BE2C (cell line): ENCODE measurements at places on chromosomes 16 and 17.
A peak's percentile ranks its signal among the peaks of the same experiment; 100 is the strongest.

DNA sequence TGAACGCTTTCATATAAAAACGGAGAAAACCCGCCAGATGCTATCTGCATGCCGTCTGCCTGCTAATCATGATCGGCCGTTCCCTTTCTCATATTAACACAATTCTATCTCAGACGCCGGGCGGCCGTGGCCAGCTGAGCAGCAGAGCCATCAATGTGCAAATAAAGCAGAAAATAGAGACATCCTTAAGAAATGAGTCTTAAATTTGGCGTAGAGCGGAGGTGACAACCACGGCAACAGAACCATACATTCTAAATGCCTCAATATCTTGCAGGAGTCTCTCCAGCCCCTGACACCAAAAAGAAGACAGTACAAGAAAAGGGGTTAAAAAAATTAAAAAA, 2.7 kb upstream of the IRX5 start:
- DNase-seq, result no peak

DNA sequence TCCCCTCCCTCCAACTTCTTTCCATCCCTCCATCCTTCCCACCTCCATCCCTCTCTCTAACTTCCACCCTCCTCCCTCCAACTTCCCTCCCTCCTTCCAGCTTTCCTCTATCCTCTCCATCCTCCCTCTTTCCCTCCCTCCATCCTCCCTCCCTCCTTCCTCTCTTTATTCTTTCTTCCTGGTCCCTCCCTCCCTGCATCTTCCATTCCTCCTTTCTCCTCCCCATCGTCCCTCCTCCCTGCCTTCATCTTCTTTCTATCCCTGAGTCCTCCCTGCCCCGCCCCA, 11.8 kb downstream of the CACNG4 start:
- DNase-seq, result no peak

GRCh38 chr17:1226308-1226707, 43.9 kb upstream of the BHLHA9 start:
- DNase-seq, result no peak

DNA sequence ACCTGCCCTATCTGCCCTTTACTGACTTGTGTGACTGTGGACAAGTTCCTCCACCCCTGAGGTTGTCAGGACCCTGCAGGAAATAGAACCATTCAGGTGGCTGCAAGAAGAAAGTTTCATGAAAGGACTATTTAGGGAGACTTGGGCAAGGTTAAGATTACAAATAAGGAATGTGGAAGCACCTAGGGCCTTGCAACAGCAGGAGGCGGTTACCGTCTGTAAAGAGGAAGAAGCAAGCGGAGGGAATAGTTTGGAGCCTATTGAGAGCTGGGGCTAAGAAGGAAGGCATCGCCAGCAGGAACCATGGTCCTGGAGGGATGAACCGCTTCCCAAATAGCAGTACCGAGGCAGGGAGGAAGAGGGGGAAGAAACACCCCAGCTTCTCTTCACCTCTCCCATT, 132.4 kb downstream of the PRKCB start:
- no peak for DNase-seq

DNA sequence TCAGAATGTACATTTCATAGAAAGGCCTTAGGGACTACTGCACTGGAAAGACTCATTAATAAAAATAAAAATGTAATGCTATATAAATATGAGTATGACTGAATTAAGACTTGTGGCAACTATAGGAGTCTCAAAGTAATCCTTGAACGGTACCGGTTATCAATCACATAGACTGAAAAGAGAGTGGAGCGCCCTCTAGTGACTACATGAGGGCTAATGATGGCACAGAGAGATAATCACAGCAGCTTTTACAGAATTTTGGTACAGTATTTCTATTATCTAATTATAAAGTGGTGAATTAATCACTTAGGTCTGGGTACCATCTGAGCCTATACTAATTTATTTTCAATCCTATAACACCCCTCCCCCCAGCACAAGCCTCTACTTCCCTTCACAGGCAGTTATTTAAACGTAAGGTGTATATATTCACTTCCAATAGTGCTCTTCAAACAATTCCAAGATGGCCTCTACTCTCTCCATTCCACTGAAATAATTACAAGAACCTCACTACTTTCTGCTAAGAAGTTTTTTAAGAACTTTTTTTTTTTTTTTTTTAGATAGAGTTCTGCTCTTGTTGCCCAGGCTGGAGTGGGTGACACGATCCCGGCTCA, 40.7 kb upstream of the ANKFY1 start:
- peak; percentile 48 for DNase-seq

- DNase-seq, result no peak
These were observed 16.8 kb downstream of the ST6GALNAC2 start for GRCh38 chr17:76568811-76569221.

DNA sequence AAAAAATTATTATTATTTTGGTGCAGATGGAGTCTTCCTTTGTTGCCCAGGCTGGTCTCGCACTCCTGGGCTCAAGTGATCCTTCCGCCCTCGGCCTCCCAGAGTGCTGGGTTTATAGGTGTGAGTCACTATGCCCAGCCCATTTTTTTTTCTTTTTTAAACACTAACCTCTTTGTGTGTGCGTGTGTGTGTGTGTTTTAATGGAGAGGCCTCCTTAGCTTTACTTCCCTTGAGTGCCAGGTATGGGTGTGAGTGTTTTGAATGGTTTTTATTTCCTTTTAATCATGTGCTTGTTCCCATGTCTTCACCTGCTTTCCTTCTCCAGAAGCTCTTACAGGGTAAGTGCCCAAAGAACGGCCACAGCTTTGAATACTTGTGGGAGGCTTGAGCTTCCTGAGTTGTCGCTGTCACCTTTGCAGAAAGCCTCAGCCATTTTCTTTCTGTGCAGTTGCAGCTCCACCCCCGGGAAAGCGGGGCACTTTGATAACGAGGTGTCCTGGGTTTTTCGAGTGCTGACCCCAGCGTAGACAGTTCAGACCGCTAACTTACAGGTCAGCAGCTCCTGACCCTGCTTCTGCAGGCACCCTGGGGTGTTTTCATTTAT, 22.6 kb downstream of the AKAP1 start:
- no peak for DNase-seq

GRCh38 chr16:7919782-7920181, 587.1 kb downstream of the RBFOX1 start:
- no peak for DNase-seq

DNA sequence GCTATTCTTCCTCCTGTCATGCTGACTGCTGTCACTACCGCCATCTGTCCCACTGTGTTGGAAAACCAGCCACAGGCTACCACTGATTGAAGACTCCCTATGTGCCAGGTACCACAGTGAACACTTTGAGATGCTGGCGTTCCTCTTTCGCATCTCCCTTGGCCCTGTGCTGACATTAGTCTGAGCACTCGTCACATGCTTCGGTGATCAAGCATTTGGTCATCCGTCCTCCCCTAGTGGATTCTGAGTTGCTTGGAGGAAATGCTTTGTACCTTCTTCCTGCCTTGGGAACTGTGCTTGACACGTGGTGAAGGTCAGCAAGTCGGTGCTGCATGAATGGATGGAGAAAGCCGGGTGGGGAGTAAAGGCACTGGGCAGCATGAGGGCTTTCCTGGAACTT, 260.1 kb downstream of the SNX29 start:
- DNase-seq, result no peak

GRCh38 chr17:61467416-61468262, 15.4 kb downstream of the TBX4 start:
- DNase-seq, result peak; percentile 63

- peak; percentile 86 for DNase-seq
These were observed at the start of gene LIMD2 for GRCh38 chr17:63699638-63700527. Gene LIMD2, minus strand, starts transcription at chr17:63700125. Its CDS starts 827 bp downstream, at chr17:63699298.

GRCh38 chr16:88772871-88773811, 11.9 kb downstream of the PIEZO1 start:
- DNase-seq, result peak; percentile 68

- DNase-seq, result no peak
These were observed 25.8 kb downstream of the UNC13D start for GRCh38 chr17:75818326-75818885.

GRCh38 chr17:10603931-10604330, 53.2 kb downstream of the MYH3 start:
- no peak for DNase-seq

- DNase-seq, result peak; percentile 74
These were observed 27.2 kb downstream of the CLEC16A start for GRCh38 chr16:10971560-10971961.

GRCh38 chr17:60562421-60562820, 36.4 kb upstream of the APPBP2 start:
- DNase-seq, result no peak

DNA sequence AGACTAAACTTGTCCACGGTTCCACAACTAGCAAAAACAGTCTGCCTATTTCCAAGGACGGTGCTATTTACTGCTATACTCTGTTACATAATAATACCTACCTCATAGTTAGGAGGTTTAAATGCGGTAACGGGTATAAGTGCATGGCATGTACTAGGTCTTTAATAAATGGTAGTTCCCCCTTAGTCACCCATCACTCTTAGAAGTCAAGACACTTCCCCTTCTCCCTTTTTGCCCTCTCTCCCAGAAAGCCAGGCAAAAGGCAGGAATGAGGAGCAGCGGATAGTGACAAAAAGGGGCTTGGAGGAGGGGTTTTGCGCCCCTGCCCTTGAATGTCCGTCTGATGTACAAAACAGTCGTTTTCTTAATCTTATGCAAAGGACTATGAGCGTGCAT, 1.1 kb upstream of the LSM12 start:
- DNase-seq, result no peak

GRCh38 chr17:56489980-56490379, 103.5 kb upstream of the NOG start:
- no peak for DNase-seq

DNA sequence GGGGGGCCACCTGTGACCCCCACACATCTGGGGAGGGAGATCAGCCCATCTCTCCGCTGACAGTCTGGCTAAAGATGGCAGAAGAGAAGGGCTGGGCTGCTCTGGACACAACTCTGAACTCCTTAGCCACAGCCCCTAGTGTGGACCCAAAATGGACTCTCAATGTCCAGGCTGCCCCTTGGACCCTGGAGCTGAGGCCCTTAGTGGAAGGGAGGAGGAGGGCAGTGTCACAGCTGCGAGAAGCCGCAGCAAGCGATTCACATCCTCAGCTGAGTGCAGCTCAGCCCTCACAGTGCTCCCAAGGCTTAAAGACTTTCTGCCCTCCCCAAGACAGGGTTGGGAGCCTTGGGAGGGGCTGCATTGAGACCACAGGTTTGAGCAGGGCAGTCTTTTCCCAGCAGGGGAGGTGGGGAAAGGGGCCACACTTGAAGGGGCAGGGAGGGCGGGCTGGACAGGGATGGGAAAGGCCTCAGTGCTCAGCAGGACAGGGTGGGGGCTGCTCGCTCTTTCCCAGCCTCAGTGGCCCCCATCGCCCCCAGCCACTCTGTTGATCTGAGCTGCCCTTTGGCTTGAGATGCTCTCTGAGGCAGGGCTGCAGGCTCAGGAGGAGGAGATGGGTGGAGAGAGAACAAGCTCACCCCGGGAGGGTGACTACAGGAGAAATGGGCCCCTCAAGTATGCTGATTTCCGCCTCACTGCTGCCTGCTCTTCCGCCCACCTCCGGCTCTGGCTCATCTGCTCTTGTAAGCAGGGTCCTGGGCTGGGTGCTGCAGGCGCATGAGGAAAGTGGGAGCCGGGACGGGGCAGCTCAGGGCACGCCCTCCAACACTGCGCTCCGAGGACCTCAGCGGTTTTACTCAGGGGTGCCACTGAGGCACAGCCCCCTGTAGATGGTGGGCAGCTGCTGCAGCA, 50.9 kb upstream of the MTSS2 start:
- DNase-seq, result no peak

- DNase-seq, result peak; percentile 26
These were observed 24.5 kb downstream of the STXBP4 start for GRCh38 chr17:54992797-54993639.

DNA sequence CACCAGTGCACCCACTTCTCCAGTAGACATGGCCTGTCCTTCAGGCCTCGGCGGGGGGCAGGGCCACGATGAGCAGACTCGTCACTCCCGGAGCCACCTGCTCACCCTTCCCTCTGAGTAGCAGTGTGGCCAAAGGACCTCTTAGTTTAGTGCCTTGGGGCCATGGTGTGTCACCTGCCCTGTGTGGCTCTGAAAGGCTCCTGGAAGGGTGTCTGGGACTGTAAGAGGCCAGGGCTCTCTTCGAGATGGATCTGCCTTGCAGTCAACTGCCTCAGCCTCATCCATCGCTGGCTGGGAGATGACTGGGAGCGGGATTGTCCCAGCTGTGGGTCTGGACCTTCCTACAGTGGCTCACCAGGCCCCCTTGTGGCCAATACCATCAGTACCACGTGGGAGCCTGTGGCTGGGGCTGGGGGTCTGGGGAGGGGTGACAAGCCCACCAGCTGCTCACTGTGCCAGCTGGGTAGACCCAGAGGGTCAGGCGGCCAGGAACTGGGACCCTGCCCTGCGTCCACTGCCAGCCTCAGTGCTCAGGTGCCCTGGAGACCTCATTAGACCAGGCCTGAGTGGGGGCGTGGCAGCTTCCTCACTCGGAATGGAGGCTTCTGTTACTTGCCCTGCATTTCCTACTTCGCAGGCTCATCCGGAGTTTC, 133.4 kb downstream of the OR1D5 start:
- DNase-seq, result peak; percentile 77

DNA sequence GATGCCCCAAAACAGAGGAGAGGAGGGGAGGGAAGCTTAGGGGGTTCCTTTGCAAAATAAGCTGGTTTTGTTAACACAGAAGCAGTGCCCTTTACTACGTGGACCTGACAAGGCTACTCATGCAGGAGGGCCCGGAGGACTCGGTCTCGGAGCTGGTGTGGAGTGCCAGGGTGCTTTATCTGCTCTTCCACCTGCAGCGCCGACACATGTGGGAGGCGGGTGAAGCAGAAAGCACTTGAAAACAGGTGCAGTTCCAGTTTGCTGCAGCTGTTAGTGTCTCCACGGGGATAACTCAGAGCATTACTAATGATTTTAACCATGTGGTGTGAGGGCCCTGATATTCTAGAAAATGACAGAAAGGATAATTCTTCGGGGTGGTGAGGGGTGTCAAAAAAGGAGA, 35.0 kb upstream of the MNT start:
- no peak for DNase-seq

DNA sequence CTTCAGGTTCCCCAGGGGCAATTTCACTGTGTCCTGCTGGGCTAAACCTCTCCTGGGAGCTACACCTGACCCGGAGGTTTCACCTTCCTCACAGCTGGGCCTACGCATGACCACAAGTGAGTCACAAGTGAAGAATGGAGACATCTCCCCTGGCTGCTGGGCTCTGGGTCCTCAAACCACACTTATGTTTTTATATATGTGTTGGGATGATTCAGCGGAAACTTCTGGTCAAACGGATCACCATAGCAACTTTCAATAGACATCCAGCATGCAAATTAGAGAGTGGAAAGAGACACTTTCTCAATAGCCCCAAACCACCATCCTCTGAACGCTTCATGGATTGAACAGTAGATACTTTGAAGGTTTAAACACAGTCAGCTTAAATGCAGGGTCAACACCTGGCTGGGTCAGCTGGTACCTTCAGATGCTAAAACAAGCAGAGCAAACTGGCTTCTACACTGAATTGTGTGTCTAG, 28.0 kb upstream of the MAF start:
- DNase-seq, result no peak

GRCh38 chr17:78219396-78220150, 5.5 kb downstream of the BIRC5 start:
- no peak for DNase-seq

- no peak for DNase-seq
These were observed 115.4 kb downstream of the C16orf95 start for GRCh38 chr16:87201790-87202189.
